ELR (cell line): ENCODE measurements at places on chromosomes 2 and 18.

DNA sequence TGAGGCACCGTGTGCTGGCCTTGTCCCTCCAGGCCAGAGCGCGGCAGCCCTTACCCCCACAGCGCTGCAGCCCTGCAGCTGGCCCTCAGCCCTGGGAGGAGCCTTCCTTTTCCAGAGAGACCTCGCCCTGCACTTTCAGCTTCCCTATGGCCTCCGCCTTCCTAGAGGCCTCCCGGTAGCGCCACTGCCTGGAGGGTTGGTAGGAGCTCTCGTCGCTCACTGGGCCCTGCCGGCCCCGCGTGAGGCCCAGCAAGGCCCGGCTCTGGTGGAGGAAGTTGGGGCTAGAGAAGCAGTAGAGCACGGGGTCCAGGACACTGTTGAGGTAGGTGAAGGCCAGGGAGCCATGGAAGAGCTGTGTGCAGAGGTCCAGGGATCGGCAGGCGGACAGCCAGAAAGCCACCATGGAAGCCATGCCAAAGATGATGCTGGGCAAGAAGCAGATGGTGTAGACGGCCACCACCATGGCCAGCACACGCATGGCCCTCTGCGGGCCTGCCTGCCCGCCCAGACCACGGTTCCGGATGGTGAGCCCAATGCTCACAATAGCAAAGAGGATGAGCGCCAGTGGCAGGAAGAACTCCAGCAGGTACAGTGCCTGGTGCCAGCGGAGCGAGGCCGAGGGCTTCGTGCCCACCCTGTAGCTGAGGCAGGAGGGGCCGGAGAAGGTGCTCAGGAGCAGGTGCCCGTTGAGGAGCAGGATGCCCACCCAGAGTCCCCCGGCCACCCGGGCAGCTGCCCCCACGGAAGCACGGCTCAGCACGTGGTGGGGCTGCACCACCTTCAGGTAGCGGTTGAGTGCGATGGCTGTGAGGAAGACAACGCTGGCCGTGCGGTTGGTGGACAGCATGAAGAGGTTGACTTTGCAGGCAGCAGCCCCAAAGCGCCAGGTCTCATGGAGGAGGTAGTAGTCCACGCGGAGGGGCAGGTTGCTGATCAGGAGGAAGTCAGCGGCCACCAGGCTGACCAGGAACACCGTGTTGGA lies 821 bp downstream of the OXER1 start:
- no peak for DNase-seq

- DNase-seq, result no peak
These were observed 12.4 kb upstream of the SAP130 start for GRCh38 chr2:128040166-128040771.

DNA sequence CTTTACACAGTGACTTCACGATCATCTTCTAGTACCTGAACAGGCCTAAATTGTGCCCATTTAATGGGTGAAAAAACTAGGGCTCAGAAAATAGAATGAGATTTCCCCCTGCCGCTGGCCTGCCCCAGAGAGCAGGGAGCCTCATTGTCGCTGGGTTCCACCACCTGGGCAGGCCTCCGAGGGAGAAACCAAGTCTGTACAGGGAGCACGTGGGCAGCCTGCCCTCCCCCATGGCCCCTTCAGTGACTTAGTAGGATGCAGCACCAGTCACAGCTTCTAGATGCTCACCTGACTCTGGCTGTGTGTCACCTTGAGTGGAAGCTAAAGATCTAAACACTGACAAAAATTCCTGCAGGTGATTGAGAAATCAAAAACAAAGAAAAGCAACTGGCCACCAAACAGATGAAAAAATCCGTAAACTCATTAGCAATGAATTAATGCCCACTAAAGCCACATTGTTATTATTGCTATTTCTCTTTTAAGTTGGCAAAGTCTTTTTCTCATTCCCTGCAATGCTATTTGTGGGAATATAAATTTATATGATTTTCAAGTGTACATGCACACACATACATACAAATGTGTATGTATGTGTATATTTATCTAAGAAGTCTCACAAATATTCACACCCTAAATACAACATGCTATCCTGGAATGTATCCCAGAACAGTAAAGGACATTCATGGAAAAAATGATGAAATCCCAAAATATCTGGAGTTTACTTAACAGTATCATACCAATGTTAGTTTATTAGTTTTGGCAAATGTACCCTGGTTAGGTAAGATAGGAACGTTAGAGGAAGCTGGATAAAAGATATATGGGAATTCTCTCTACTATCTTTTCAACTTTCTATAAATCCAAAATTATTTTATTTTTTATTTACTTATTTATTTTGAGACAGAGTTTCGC lies 18.7 kb upstream of the ASPRV1 start:
- no peak for DNase-seq

DNA sequence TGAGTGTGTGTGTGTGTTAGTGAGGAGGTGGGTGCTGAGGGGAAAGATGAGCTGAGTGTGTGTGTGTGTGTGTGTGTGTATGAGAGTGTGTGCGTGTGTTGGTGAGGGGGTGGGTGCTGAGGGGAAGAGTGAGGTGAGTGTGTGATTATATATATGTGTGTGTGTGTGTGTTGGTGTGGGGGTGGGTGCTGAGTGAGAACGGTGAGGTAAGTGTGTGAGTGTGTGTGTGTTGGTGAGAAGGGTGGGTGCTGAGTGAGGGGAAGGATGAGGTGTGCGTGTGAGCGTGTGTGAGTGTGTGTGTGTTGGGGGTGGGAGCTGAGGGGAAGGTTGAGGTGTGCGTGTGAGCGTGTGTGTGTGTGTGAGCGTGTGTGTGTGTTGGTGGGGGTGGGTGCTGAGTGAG lies 322.0 kb upstream of the NT5C1B start:
- DNase-seq, result no peak

GRCh38 chr2:134014196-134014960 lies 239.5 kb upstream of the MGAT5 start:
- DNase-seq, result no peak

DNA sequence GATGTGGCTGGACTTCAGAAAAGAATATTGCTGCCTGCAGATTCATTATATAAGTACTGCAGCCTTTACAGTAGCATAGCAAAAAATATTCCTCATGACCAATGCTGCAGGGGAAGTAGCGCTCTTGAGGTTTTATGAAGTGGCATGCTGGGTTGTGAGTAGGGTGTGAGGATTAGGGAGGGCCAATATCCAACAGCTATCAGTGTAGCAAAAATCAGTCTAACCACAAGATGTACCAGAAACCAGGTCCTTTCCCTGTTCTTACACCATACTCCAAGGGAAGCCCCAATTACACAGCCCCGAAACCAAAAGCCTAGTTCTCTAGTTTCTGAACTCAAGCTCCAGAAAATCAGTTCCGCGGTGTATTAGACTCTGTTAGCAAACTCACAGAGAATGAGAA lies 1082.2 kb upstream of the DDX18 start:
- no peak for DNase-seq

- DNase-seq, result no peak
These were observed 163.0 kb upstream of the PXDN start for GRCh38 chr2:1907291-1907690.

DNA sequence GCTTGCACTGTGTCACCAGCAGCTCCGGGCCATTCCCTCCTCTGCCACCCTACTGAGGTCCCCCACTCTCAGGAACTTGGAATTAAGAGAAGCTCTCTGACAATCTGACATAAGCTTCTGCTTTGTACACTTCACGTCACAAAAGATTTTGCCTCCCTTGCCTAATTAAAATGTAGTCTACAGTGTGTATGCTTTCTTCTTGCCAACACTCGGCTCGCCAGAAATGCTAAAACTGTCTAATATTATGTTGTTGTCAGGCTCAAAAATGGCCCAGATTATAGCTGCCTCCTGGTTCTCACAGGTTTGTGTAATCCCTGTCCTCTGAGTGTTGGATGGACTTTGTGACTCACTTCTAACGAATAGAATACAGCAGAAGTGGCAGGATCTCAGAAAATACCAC lies 474.7 kb downstream of the MBD2 start:
- DNase-seq, result no peak
